ENCODE measurements at places on chromosomes 4 and X.

DNA sequence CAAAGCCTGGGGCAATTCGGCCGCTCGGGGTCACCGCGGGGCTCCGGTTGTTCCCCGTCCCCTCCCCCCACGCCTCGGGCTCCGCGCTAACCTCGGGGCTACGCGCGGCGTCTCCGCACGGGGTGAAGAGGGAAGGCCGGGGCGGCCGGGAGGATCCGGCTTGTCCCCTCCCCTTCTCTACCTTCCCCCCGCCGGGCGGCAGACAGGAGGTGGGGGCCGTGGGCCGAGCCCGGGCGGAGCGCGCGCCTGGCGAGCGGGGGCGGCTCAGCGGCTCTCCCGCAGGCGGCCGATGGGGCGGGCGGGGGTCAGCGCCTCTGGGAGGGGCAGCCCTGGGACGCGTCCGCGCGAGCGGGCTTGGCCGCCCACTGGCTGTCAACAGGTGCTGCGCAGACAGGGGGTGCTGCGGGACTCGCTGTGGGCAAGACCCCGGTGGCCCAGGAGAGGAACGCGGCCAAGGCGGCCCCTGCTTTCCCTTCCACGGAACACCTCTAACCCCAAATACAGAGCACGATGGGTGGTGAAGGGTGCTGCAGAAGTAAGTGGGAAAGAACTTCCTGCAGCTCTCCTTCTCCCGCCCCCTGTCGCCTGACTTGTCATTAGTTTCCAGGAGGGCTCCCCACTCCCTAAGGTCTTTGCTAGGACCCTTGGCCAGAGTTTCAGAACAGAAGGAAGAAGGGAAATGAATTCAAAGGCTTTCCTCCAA lies at the start of gene PDGFC:
Gene PDGFC (minus strand): TSS at position 124 of the 703 bp plus-strand sequence. CDS start 896 bp downstream, outside the sequence.
- DNase-seq: peak; percentile 77

GRCh38 chrX:56057325-56057724 lies 174.8 kb upstream of the KLF8 start:
- DNase-seq: no peak

GRCh38 chr4:138428611-138429010 lies 186.5 kb upstream of the SLC7A11 start:
- DNase-seq: peak; percentile 65

- no peak for DNase-seq
These were observed 72.0 kb downstream of the LDB2 start for GRCh38 chr4:16826406-16826910.

- no peak for DNase-seq
These were observed 77.0 kb upstream of the SPRY1 start for GRCh38 chr4:123319639-123320038.

DNA sequence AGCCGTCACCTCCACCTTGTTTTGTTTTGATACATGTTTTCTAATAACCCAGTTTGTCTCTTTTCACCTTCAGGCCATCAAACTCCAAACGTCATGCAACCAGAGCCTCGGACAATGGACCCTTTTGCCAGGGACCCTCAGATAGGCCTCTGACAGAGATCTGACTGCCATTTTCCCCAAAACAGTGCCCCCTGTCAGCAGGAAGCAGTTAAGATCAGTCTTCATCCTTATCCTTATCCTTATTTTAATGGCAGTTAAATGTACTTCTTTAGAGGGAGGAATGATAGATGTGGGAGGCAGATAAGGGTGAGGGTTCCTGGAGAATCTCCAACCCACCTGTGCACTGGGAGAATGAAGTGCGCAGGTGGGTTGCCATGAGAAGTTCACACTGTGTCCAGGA lies 135.7 kb downstream of the ANAPC10 start:
- no peak for DNase-seq

DNA sequence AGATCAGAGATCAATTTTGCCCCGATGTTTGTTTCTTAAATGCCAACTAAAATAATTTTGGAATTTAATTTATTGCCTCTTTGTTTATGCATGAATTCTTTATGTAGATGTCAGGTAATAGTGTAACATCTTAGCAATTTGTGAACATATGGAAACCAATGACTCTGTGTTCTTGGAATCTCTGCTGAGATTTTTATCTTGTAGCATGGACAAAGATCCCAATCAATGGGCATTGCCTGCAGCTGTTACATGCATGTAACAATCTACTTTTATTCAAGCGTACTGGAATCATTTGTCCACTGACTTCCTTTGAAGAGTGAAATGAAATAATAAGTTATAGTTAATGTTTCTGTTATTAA lies 61.6 kb upstream of the ARSJ start:
- no peak for DNase-seq

GRCh38 chrX:155247497-155247896 lies 16.8 kb downstream of the RAB39B start:
- DNase-seq: no peak

DNA sequence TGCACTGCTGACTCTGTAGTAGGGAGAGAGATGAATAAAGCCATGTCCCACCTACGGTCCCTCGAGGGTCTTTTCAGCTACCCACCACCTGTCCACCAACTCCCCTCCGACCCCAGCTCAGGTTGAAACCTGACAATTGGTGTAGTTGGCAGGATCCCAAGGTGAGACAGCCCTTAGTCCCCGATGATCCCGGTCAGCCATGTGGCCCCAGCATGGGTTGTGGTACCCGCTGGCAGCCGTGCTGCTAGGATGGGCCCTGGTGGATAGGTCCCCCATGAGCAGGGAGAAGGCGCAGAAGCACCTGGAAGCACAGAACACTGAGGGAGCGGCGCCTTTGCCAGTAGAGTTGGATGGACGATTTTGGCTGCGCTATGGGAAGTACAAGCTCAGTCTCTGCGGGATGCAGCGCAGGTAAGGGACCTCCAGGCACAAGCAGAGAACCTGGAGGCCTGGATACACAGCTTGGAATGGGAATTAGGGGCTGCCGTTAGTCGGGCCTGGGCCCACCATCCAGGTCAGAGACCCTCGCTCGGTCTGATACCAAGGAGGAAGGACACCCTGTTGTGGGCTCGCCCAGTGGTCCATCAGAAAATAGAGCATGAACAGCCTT lies 694.6 kb upstream of the AGA start:
- DNase-seq: no peak

DNA sequence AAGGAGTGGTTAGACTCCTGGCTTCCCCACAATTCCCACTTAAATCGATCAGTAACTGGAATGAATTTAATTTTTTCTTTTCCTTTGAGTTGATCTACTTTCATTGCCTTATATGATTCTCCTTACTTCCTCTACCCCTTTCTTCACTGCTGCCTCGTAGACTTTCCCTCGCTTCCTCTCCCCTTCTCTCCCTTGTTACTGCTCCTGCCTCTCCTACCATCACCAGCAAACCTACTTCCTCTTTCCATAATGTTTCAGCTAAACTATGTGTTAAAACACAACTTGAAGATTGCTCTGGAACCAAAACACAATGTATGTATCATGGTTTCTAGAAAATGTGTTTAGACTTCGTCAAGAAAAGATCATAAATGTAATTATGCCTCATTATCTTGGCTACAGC lies 132.0 kb upstream of the TET2 start:
- no peak for DNase-seq

DNA sequence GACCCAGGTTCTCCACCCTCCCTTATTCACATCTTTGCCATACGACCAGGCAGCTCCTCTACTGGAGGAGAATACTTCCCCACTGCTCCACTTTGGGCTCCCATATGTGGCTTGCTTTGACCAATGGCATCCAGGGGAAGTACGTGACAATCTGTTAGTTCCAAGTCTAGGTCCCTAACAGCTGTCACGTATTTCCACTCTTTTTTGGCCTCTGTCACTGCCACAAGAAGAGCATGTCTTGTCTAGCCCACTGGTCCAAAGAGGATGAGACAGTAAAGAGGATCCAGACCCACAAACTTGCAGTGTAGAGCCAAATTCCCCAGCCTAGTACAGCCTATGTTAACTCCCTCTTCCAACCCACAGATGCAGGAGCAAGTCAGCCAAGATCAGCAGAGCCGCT lies 49.7 kb upstream of the GATB start:
- DNase-seq: no peak

DNA sequence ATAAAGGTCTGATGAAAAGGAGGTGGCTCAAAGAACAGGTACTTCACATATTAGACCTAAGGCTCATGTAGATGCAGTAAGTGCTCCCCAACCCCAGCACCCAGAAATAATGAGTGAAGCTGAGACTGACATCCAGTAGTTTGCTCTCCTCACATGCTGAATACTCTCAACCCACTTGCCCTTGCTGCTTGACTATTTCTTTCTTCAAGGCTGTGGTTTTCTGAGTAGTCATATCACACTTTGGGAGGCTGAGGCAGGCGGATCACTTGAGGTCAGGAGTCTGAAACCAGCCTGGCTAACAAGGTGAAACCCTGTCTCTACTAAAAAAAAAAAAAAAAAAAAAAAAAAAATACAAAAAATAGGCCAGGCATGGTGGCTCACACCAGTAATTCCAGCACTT lies 51.5 kb upstream of the PRPS1 start:
- DNase-seq: no peak

DNA sequence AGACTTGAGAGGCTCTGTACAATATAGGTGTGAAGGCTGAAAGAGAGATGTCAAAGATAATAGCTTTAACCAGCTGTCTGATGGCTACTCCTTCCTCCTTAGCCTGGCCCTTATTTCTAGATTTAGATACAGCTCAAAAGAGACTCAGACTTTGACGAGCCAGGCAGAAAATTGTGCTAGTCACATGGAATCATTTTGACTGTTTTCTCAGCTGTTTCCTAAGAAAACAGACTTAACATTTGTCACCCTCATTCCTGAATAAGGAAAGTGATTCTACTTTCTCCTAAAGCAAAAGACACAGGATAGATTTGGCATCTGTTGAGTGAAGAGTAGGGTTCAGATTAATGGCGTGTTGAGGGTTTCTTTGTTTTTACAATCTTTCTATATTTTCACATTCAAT lies 340.7 kb downstream of the DHX15 start:
- no peak for DNase-seq

DNA sequence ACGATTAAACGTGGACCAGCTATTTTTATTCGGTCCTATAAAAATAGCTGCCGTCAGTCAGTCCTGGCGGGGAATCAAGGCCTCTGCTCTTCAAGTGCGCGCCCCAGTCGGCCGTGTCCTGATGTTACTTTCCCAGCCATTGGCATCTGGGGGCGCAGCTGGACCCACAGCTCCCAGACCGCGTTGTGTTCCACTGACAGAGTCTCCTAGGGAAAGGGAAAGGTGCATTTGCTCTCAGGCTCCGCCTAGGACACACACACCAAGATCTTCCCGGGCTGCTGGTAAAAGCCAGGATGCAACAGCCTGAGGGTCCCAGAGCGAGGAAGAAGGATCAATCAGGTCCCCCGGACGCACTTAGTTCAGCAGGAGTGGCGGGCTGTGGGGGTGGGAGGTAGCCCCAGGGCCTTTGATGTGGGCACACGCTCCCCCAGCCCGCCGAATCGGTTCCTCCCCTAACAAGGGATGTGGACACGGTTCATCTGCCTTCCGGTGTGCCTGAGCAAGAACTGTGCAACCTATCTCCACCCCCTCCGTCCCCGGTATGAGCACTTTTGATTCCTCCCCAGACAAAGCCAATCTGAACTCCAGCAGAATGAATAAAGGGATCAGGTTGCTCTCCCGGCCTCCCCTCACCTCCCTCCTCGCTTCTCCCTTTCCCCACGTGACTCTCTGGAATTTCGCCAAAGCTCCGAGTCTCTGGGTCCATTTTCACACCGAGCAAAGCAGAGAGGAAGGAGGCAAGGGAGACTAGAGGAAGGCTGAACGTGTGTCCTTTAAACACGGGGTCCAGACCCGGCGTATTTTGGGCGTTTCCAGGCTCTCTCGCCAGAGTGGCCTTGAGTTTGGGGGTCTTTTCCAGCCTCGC lies 626 bp upstream of the FRAS1 start:
- peak; percentile 72 for DNase-seq

- no peak for DNase-seq
These were observed 578 bp upstream of the CORIN start for GRCh38 chr4:47838445-47838844.

DNA sequence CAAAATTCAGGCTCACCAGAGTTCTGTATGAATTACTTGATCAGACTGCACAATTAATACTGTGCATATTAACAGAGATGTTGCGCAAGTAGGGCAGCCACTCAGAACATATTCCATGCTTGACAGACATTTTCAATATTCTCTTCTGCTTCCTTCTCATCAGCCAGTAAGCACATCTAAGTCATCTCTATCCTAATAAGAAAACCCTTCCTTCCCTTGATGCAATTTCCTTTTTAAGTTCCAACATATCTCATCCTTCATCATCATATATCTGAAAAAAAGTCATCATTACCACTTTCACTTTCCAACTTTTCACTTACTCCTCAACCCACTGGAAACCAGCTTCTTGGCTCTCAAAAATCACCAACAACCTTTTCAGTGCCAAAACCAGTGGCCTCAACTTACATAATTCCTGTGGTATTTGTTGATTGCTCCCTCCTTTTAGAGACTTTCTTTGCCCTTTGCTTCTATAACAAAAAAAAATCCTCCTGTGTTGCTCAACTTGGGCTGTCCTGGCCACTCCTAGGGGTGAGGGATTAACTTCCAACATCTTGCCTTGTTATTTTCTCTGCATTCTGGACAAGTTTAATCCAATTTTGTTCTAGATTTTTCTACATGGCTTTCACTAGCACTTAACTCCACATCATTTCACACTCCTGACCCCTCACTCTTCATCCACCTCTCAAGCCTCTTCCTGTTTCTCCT lies 14.1 kb downstream of the MBNL3 start:
- no peak for DNase-seq

- DNase-seq: peak; percentile 39
These were observed 3.2 kb downstream of the HTRA3 start for GRCh38 chr4:8272472-8273428.

DNA sequence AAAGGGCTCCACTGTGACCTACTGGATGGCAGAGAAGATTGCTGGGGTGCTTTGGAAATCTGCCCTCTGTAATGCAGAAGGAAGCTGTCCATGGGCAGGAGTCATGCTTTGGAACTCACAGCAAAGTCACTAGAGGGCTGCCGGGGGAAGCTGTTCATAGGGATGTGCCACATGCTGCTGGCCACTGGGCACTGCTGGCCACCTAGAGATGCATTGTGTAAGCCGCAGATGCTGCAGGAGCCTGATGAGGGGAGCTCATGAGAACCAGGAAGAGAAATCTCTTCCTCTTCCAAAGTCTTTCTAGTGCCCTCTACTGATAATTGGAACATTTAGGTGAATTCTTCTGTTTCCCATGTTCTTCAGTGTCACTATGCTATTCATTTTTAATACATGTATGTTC lies 31.2 kb upstream of the UXT start:
- DNase-seq: no peak

DNA sequence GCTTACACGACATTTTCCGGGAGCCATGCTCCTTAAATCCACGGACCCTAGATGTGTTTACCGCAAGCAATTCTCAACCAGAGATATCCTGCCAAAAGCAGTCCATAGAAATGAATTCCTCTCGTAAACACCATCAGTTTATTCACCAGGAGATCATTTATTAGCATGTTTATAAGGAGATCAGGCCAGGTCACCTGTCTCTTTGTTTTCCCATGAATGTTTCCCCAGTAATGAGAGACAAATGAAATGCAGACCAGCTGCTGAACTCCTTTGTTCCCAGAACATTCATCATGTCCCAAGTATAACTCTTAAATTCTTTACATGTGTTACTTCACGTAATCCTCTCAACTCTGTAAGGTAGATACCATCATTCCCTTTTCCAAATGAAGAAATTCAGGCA lies 137.1 kb downstream of the DDX53 start:
- DNase-seq: no peak
